ENCODE measurements at places on chromosomes 5 and 9.

DNA sequence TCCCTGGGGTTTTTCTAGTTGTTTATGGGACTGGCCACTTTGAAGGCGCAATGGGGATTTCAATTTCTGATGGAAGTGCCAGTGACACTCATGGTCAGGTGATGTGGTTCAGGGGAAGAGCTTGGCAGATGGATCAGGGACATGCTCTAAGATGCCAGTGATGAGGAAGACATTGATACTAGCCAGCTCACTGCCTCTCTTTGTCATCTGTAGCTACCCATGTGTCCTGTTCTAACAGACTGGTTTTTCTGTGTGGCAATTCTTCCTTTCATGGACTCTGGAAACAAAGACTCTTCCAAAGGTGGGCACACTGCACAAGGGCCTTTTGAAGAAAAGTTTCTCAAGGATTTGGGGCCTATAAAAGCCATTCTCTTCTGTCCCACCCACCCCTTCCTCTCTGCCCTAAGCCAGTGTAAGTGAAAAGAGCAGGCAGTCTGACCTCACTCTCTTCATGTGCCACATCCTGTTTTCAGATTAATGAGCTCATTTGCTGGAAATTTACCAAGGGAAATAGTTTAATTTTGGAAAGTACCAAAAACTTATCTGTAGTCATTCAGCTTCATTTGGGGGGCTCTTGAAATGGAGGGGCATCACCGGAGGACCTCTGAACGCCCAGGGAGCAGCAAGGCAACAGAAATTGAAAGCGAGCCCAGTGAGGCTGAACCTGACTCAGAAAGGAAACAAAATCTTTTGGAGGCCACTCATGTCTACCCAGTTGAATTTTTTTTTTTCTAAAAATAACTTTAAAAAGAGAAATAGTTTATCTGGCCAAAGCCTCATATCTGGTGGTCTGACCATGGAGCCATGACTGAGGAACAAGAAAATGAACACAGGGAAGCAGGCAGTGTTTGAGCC is 4.9 kb upstream of the TRAF1 start:
- DNase-seq = peak; percentile 64

GRCh38 chr5:16886366-16886736 is 49.7 kb downstream of the MYO10 start:
- DNase-seq = no peak

DNA sequence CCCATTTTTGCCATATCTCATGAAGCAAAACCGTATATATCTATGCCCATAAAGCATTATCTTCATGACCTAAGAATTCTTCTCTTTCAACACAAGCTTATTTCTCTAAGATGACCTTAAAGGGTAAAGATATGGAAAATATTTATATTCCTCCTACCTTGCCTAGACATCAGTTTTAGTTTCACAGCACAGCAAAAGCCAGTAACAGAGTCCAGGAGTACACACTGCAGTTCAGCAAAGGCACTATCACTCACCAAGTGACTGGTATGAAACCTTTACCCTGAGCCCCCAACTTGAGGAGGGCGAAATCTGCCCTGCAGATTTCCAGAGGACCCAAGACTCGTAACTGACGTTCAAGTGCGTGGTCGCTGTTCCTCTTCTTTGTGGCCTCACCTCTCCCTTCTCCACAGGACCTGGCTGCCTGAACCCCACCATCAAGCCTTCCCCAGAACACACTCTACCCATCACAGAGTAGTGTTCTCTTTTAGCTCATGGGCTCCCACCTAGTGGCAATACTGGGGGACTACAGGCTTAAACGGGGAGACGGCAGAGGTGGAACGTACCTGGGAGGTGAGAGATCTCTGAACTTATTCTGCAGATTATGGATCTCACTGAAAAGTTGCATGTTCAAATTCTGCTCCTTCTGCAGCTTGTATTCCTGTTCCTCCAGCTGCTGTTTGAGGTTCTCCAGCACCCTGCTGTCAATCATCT is 141.0 kb downstream of the CDK5RAP2 start:
- peak; percentile 23 for DNase-seq

DNA sequence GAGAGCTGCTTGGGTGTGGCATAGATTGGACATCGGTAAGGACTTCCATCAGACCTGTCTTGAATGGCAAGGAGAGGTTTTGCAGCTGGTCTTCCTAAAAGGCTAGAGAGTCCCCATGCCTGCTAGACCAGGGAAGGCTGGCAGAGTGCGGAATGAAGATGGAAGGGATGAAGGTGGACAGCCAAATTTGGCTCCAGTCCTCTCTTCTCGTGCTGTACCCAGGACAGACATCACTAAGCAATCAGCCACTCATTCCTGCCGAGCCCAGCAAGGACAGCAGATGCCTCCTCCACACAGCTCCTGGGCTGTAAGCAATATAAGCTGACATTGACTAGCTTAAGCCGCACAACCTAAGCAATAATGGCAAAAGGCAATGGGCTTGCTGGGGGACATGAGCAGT is 112.0 kb downstream of the OLFM1 start:
- DNase-seq = no peak

- DNase-seq = no peak
These were observed 41.1 kb upstream of the GADD45G start for GRCh38 chr9:89563571-89564345.

- DNase-seq = no peak
These were observed 29.4 kb upstream of the LIFR start for GRCh38 chr5:38585816-38586215.

GRCh38 chr9:121463026-121463807 is 36.4 kb downstream of the GGTA1 start:
- peak; percentile 71 for DNase-seq

- no peak for DNase-seq
These were observed 424.0 kb upstream of the BRINP1 start for GRCh38 chr9:119793218-119793617.

DNA sequence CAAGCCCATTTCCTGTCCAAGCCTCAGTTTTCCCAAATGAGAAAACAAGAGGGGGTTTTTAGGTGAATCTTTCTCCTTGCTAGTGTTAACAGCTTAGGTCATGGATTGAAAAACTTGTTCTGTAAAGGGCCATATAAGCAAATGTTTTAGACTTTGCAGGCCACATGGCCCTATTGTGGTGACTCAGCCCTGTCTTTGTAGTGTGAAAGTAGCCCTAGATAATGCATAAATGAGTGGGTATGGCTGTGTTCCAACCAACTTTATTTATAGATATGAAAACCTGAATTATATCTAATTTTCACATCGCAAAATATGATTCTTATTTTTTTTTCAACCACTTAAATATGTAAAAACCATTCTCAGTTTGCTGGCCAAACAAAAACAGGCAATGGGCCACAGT is 6.9 kb upstream of the BARX1 start:
- no peak for DNase-seq

DNA sequence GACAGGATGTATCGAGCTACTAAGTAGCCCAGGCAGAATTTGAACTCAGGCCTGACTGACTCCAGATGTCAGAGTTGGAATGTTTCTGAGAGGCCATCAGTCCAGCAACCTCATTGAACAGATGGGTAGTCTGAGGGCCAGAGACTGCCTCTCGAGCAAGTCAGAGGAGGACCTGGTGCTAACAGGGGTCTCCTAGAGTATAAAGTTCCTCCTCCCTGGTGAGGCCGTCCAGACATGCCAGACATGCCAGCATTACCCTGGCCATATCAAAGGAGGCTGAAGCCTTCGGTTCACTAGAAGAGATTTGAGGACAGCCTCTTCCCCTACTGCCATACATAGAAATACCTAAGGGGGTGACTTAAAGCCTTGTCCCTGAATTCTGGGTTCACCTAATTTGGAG is 81.2 kb downstream of the ZNF618 start:
- no peak for DNase-seq

- no peak for DNase-seq
These were observed 13.8 kb downstream of the ST8SIA4 start for GRCh38 chr5:100889165-100889743.

DNA sequence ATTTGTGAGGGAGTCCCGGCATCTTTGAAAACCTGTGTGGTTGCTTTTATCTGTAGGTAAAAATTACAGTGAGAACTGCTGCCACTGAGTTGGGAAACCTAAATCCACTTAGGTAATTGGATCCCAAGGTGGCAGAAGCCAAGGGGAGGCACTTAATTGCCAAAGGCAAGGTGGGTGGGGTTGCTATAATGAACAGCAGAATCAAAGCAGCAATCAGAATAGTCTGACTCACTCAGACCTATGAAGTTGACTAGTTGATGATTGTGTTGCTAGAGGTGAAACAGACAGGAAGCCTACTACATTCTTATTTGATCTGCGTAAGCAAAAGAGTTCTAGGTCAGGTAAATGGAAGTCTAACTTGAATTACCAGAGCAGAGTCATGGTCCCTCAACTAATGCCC is 17.3 kb upstream of the BICD2 start:
- DNase-seq = no peak

DNA sequence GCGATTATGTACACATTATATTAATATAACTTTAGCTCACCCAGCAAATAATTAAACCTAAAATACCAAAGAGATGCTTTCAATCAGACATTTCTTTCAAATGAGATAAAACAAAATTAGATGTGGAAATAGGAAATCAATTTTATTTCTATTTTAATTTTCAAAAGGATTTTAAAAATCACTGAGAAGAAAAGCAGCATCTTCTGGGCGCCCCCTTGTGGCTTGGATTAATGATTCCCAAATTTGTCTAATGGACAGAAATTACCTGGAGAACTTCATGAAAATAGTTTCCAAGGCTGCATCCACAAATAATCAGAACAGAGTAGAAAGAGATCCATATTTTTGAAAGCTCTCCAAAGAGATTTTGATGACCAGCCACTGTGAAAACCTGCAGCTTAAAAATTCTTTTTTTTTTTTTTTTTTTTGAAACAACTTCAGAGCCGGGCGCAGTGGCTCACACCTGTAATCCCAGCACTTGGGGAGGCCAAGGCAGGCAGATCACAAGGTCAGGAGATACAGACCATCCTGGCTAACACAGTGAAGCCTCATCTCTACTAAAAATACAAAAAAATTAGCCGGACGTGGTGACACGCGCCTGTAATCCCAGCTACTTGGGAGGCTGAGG is 50.9 kb upstream of the CEMIP2 start:
- peak; percentile 34 for DNase-seq

DNA sequence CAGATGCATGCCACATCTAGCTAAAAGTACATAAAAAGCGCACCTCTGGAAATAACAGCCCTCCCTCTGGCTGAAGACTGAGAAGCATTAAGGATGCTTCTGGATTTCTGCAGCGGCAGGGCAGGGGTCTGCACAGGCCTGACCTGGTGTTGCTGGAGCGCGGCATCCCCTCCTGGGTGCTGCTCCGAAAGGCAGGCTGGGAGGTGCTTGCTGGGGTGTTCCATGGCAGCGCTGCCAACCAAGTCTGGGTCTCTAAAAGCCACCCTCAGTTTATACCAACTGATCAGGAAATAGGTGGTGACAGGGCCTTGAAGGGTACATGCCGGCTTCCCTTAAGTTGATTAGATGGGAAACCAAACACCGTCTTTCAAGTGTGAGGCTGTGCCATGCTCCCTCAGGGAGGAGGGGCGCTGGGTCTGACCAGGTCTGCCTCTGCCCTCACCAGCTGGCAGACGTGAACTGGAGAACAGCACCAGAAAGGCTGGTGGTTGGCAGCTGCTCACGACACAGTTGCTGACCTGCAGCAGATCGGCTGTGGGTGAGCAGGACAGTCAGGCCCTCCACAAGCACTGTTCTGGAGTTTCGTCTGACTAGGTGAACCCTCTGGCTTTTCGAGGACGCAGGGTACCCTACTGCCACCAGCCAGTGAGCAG is 81.6 kb downstream of the DAP start:
- DNase-seq = no peak

- no peak for DNase-seq
These were observed 8.4 kb upstream of the ACOT12 start for GRCh38 chr5:81402192-81402930.

DNA sequence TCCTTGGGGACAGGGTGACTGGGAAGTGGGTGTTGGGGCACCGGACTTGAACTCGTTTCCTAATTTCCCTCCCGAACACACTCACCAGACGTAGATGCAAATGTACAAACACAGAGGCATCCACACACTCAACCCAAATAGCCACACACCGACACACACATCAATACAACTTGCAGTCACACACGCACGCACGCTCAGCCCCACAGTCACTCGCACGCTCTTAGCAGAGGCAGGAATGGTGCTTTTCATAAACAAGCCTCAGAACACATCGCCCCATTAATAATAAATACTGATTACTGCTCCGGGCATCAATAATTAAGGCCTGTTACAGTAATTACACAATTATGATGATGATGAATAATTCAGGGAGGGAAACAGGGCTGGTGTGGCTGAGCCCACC is 5.7 kb downstream of the BARHL1 start:
- no peak for DNase-seq

- no peak for DNase-seq
These were observed 186.3 kb upstream of the TUSC1 start for GRCh38 chr9:25864509-25864908.

GRCh38 chr9:136886610-136887597 is 588 bp downstream of the TRAF2 start:
- DNase-seq = peak; percentile 29

DNA sequence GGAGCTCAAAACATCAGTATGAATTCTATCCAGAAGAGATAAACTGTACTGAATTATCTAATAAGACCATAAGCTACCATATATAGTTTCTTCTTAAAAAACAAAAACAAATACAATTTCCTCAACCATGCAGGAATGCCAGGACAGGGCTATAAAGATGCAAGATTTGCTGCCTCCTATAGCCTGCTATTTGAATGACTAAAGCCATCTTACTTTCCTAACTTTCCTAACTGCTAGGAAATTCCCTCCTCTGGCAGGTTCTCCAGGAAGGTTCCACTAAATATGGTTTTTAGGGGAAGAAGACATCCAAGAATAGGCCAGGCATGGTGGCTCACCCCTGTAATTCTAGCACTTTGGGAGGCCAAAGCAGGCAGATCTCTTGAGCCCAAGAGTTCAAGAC is 15.1 kb downstream of the KIF27 start:
- DNase-seq = no peak

DNA sequence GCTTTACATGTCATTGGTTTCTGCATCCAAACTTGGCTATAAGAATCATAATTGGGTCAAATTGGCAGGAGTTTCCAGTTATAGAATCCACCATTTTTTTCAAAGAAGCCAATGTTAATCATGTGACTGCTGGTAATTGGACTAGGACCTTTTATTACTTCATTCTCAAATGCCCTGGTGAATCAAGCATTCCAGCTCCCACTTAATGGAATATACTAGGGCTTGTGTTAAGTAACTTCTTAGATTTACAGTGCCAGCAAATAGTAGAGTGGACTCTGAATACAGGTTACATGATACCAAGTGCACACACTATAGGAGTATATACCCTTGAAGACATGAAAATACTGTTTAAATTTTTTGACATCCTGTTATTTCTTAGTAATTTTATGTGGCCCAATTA is 96.7 kb downstream of the NUDT12 start:
- no peak for DNase-seq

DNA sequence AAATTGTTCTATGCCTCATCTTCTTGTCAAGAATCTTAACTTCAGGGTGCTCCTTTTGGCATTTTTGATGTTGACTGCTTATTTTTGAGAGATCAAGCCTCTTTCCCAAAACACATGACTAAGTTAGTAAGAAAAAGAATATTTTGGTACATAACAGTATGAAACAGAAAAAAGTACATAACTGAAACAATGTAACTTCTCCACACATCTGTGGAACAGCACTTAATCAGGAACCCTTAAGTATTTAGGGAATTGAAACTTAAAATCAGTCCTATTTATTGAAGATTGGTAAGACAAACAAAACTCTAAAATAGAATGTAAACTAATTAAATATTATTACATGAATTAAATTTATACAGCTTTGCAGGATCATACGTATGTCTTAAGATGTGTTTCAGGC is 103.4 kb downstream of the MELK start:
- no peak for DNase-seq

- DNase-seq = peak; percentile 15
These were observed 297.6 kb downstream of the NTRK2 start for GRCh38 chr9:84966876-84967830.
